ENCODE measurements at places on chromosomes 3 and 15. TPM values are rescaled to one million over a fixed set of nuclear protein-coding genes. Genes with fewer than 3 reads are reported as not detected.

GRCh38 chr3:181694805-181695660 is 16.7 kb upstream of the SOX2 start:
- peak; percentile 40 for DNase-seq

- DNase-seq: no peak
These were observed 18.2 kb upstream of the PRR23E start for GRCh38 chr3:127174715-127175140.

DNA sequence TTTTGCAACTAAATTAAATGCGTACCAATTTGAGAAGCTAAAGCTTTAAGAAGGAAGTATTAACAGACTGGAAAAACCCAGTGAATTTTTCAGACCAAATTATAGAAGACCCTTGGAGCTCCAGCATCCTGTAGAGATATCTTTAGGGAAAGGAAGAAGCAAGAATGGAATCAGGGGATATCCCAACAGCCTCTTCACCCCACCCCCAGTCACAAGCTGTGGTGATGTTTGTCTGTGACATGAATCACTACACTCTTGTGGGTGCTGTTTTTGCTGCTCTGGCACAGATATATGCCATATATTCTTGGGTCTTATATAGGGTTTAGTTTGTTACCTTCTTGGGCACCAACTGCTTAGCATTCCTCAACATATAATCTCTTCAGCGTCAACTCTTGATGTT is 78.5 kb upstream of the BCL6 start:
- DNase-seq: no peak

- DNase-seq: no peak
These were observed 186.8 kb downstream of the SLCO3A1 start for GRCh38 chr15:92040350-92040749.

- DNase-seq: no peak
These were observed 16.0 kb upstream of the CRABP1 start for GRCh38 chr15:78324144-78324543.

DNA sequence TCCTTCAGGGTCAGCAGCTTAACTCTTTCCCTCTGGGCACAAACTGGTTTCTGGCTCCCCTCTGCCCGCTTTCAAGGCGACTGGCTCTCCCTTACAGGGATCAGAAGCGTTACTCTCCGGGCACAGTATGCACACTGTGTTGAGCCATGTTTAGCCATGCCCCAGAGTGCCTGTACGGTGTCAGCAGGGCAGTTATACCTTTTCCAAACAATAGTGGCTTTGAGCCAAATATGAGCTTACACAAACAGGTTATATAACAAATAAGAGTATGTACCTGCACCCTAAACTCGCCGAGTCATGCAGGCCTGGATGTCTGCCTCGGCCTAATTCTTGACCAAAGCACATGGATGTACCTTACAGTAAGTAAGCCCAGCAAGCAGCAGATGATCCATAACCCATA is 175.6 kb upstream of the ANKRD28 start:
- no peak for DNase-seq

- no peak for DNase-seq
These were observed 11.9 kb downstream of the MEIS2 start for GRCh38 chr15:37088436-37088835.

DNA sequence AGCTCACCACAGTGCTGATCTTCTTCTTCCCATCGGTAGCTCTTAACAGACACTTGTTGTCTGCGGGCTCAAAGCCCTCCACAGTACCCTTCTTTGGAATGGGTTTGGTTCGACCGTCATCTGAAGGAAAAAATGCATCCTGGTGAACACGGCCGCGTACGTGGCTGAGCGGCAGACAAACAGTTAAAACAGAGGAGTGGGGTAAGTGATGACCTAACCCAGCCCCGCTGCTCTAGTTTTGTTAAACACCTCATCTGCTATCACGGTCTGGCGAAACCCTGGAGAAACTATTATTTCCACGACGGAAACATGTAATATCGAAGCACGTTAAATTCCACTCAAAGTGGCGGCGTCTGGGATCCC is 725 bp downstream of the SRP14 start:
- DNase-seq: no peak

- DNase-seq: no peak
These were observed 382.4 kb downstream of the IL5RA start for GRCh38 chr3:2727610-2728318.

GRCh38 chr15:81633889-81634288 is 259.9 kb upstream of the TMC3 start:
- no peak for DNase-seq

- no peak for DNase-seq
These were observed 36.9 kb downstream of the RBPMS2 start for GRCh38 chr15:64738226-64739095.

GRCh38 chr15:88155310-88155709 is 101.2 kb downstream of the NTRK3 start:
- no peak for DNase-seq

DNA sequence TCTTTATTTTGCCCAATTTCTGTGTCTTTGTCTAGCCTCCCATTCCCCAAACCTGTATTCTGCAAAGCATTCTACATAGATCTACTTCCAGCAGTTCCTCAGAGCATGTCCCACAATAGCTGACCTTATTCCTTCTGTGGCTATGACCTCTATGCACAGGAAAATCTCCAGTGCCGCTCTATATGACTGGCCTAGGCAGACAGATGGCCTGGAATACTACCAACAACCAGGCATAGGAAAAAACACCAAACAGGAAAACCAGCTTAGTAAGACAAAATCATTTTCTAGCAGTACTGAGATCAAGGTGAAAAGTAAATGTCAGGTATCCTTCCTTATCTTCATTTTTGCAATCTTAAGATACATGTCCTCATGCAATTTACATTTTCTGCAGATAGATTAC is 1115.0 kb downstream of the IGSF11 start:
- DNase-seq: no peak

GRCh38 chr15:70214276-70214675 is 116.6 kb upstream of the TLE3 start:
- no peak for DNase-seq

DNA sequence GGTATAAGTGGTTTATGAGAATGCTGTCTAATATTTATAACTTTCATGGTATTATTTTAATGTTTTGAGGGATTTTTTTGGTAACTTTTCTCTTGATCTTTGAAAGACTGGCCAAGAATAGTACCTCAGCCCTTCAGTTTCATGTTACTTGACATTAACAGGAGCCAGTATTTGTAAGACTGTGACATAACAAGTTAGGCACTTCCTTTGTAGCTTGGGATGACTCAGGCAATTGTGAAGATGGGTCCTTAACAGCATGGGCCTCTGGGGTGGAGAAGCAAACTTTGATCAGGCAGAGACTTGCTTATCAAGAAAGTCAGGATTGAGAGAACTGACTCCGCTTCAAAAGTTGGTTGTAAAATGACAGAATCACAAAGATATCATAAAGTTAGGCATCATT is 9.5 kb downstream of the LRRC49 start:
- DNase-seq: no peak

- no peak for DNase-seq
These were observed 30.0 kb upstream of the SLC6A1 start for GRCh38 chr3:10962481-10963036.

DNA sequence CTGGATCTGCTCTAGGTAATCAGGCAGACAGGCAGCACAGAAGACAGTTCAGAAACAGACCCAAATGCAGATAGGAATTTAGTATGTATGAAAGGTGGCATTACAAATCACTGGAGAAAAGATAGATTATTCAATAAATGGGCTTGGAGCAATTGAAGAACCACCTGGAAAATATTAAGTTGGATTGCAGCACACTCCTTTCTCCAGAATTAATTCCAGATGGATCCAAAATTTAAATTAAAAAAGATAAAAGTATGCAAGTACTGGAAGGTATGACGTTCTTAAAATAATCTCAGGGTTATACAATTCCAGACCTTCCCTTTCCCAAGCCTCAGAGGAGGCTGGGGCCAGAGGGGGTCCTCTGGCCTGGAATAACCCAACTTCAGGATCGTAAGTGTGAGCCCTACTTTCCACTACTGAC is 32.5 kb downstream of the HRH1 start:
- DNase-seq: no peak

DNA sequence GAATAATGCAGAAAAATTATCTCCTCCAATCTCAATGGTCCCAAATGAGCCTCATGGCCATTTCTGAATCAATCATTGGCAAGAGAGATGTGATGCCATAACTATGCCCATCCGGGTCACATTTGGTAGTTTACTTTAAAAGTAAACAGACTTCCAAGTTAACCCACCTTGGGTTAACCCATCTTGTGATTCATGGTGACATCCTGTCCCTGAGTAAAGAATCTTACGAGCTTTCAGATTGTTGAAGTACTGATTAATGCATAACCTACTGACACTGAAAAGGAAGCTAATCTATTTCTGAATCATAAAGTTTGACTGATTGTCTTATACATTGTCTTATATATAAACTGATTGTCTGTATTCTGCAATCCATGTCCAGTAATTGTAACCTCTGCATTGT is 467.2 kb upstream of the AGTR1 start:
- DNase-seq: no peak

- peak; percentile 5 for DNase-seq
These were observed 20.6 kb downstream of the MYH15 start for GRCh38 chr3:108489776-108490175.

DNA sequence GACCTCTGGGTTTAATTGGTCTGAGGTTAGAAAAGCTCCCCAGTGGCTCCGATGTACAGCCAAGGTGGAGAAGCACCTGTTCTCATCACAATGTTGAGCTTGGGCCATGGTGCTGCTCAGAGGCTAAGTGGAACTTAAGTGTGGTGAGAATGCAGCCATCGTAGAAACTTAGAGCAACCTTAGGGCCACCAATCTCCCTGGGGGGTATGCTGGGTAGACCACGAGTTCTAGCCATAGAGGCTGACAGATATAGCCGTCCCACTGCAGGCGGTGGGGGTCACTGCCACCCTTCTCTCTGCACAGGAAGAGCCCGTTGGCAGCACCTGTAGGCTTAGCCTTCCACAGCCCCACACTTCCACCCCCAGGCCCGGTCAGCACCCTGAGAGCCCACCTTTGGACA is 38.0 kb downstream of the MGLL start:
- peak; percentile 28 for DNase-seq

- no peak for DNase-seq
These were observed 1002.4 kb upstream of the SEMA6D start for GRCh38 chr15:46714950-46715349.

LPP gene
- 228 TPM for total RNA-seq

OR5K2 gene
- not detected for total RNA-seq

CYP1A2 gene
- not detected for total RNA-seq

PLD1 gene
- total RNA-seq: 109 TPM

SLC2A2 gene
- not detected for total RNA-seq

SLC9A9 gene
- total RNA-seq: 2.7 TPM

CPLX3 gene
- total RNA-seq: 0.15 TPM

SLC22A13 gene
- total RNA-seq: 0.27 TPM

MYRIP gene
- 9.1 TPM for total RNA-seq

CPN2 gene
- not detected for total RNA-seq

ROBO2 gene
- 0.28 TPM for total RNA-seq

FETUB gene
- not detected for total RNA-seq

LTK gene
- 12.0 TPM for total RNA-seq

EPHA3 gene
- 1.0 TPM for total RNA-seq

EPB42 gene
- total RNA-seq: not detected
